Right lung (tissue), 10 donors: ENCODE measurements at places on chromosomes 3 and 15. TPM values are rescaled to one million over a fixed set of nuclear protein-coding genes. Genes with fewer than 3 reads are reported as not detected.

WDR72 gene
- 5.3 TPM for polyA plus RNA-seq

BOC gene
- polyA plus RNA-seq: 24.0 TPM

MUC20 gene
- polyA plus RNA-seq: 8.0 TPM

BSN gene
- polyA plus RNA-seq: 0.73 TPM

IL5RA gene
- 4.0 TPM for polyA plus RNA-seq
